NCI-H2081 treated with DMSO at 0.1 percent for 48 hours (cell line): ENCODE measurements at places on chromosomes 7 and 10.
A peak's percentile ranks its signal among the peaks of the same experiment; 100 is the strongest.

DNA sequence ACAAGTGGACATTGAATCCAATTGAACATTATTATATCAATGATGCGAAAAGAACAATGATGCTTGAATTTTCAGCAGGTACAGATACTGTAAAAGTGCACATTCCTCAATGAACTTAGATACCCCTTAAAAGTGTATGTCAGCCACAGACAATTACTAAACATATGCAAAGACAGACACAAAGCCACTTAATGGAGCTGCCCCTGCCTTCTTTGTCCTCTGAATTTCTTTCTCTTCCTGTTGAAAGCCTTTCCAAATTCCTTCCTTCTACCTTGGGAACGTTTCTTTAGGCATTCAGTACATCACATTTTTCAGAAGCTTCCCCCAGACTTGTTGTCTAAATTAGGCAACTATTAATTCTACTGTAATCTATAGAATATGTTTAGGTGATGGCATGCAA lies 706.8 kb upstream of the MBL2 start:
- DNase-seq: no peak

DNA sequence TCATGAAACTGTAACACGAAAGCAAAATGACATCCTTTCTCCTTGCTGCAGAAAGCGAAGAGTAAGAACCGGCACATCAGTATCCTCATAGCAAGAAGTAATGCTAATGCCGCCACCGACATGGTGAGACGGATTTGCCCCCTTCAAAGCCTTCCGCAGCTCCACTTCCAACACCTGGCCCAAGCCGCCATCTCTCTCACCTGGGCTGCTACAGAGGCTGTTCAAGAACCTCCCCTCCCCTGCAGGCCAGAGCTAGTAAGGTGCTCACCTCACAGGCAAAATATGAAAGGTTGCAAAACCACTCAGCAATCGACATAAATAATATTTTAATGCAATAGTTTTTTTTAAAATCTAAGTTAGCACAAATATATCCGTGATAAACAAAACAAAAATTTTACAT lies 123.9 kb upstream of the FRMD4A start:
- no peak for DNase-seq

DNA sequence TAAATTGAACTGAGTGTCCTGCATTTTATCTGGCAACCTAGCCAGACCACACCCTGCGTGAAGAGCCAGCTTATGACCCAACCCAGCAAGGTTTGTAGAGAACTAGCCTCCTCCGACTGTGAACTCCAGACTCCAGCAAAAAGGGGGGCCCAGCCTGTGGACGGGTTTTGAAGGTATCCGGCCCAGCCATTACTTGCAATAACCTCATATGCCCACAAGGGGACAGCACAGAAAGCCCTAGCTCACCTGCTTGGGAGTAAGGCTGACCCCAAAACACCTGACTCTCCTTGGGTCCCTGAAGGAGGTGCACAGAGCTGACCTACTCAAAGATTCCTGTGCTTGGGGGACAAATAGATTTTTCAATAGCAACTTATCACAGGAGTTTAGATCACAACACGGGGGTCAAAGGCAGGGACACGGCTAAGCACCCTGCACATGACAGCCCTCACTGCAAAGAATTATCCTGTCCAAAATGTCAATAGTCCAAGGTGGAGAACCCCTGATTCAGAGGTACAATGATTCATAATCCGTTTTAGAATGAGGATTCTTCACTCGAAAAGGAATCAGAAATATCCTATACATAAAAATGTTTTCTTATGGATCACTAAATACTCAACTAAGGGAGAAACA lies 4.6 kb downstream of the TRPV6 start:
- no peak for DNase-seq

DNA sequence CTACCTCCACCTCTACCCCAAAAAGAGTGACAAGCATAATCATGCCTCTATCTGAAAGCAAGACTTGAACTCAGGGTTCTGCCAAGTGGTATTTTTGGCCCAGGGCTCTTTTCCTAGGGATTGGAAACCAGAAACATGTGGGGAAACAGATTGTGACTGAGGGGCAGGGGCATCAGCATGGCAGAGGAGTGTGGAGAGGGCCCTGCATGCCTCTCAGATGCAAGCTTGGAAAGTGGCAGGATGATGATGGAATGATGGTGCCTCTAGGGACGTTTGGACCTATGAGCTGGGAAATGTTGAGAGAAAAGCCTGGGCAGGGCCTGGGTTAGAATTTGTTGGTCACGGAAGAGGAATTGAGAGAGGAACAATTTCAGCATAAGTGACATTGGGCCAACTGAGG lies 78.4 kb upstream of the LEP start:
- DNase-seq: no peak

DNA sequence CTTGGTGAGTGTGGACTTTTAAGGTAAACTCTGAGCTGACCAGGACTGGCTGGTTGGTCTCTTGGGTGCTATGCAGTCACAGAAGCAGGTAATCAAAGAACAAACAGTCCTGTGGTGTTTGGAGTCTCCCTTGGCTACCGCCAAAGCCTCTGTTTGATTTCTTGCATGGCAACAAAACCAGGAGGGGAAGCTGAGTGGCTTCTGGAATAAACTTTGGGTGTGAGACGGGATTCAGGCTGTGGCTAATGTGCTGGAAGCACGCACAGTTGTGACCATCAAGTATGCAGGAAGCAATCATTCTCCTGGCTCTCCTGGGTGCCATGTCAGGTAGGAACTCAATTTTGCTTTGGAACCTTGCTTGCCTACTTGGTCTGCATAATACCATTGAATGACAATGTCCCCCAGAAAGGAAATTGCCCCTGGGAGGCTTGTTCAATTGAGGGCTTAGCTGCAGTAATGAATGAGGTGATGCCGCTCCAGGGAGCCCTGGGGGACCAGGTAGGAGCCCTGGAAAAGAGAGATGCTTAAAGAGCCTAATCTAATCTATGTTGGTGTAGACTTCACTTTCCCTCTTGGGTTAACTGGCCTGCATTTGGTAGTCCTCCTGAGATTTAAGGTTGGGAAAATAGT lies at the start of gene CDHR3:
Gene CDHR3 (plus strand): TSS at position 227 of the 630 bp plus-strand sequence. CDS start 55 bp downstream, at position 282.
- peak; percentile 63 for DNase-seq

GRCh38 chr10:29748109-29748650 lies 113.4 kb upstream of the SVIL start:
- DNase-seq: no peak

DNA sequence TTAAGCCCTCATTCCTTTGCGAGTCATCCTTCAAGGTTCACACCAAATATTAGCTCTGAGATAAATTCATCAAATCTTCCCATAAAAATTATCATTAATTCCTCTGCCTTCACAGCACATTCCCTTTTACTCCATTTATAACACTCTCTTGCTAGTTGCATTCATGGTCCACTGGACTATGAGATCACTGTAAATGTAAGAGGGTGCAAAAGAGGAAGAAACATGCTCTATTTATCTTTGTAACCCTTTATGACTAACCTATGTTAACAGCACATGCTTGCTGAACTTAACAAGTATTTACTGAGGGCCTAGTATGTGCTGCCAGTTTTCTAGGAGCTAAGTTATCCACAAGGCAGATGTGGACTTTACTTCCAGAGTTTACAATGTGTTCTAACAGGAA lies 86.7 kb upstream of the TMEM168 start:
- no peak for DNase-seq

GRCh38 chr10:12656518-12657142 lies 307.3 kb downstream of the CAMK1D start:
- peak; percentile 13 for DNase-seq

GRCh38 chr10:133445751-133446708 lies 7.7 kb upstream of the SCART1 start:
- DNase-seq: no peak

GRCh38 chr7:65746398-65746669 lies 126.5 kb upstream of the VKORC1L1 start:
- no peak for DNase-seq

GRCh38 chr10:23421397-23421796 lies 17.5 kb upstream of the OTUD1 start:
- no peak for DNase-seq

DNA sequence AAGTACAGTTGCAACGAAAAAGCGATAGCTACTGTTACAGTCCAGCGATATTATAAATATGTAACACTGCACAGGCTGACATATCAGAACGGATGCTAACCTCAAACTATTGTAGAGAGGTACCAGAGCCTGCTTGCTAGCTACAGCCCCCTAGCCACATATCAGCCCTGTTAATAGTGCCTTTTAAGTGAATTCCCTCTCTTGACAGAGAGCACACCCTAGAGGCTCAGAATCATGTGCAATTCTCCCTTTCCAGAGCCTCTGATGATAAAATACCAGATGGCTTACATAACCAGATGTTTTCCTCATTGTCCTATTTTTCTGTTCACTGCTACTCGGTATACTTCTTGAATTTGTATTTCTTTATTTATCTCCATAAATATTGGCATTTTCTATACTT lies 960.7 kb upstream of the CELF2 start:
- no peak for DNase-seq

GRCh38 chr10:95328013-95328412 lies 37.2 kb upstream of the PDLIM1 start:
- DNase-seq: no peak

GRCh38 chr7:92655346-92655884 lies 65.2 kb upstream of the FAM133B start:
- no peak for DNase-seq

- DNase-seq: no peak
Observed at GRCh38 chr10:103853428-103854264, 1.7 kb downstream of the SH3PXD2A start.

GRCh38 chr10:63711867-63712716 lies 190.9 kb downstream of the REEP3 start:
- DNase-seq: peak; percentile 86

DNA sequence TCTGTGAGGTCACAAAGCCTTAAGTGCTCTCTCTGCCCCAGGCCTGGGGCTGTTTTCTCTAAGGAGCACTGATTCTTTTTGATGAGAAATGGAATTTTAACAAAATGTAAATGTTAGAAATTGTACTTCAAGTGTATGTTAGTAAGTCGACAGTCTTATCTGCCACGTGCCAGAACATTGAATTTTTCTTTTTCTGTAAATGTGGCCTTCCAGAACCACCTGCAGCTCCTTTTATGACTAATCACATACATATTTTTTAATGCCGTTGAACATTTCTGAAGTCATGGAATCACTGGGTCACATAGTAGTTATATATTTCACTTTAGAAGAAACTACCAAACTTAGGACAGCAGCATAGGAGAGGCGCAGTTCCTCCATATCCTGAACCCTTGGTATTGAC lies 38.0 kb downstream of the UBE3C start:
- no peak for DNase-seq

DNA sequence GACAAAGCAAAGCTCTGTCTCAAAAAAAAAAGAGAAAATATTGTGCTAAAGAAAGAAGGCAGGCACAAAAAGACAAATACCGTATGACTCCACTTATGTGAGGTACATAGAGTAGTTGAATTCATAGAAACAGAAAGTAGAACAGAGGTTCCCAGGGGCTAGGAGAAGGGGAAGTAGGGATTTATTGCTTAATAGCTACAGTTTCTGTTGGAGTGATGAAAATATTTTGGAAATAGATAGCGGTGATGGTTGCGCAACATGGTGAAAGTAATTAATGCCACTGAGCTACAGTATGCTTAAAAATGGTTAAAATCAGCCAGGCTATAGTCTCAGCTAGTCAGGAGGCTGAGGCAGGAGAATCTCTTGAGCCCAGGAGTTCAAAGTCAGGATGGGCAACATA lies 18.5 kb upstream of the NPFFR1 start:
- DNase-seq: no peak

GRCh38 chr7:36811807-36812206 lies 87.5 kb upstream of the AOAH start:
- DNase-seq: no peak

DNA sequence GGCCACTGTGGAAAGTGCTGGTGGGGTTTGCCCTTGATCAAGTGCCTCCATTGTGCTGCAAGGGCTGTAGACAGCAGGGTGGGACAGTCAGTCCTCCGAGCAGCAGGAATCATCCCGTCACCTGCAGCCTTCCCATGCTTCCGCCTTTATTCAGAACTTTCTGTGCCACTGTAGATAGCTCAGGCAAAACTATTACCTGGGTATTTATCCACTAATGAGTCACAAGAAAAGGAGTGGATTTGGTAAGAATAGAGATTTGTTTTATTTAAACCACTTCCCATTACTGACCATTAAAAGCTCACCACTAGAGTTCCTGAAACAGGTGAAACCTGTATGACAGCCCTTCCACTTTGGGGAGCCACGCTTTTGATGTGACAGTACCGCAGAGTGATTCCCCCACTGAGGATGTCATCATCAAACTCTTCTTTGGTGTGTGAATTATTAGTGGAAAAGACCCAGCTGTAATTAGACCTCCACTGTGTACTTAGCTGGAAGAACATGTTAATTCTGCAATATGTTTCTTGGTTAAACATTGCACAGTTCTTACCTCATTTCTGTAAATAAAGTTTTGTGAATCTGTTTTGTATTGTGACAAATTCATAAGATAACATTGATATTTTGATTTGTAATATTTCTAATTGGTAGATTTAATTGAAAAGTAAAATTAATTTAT lies 208.8 kb downstream of the MLLT10 start:
- DNase-seq: no peak

DNA sequence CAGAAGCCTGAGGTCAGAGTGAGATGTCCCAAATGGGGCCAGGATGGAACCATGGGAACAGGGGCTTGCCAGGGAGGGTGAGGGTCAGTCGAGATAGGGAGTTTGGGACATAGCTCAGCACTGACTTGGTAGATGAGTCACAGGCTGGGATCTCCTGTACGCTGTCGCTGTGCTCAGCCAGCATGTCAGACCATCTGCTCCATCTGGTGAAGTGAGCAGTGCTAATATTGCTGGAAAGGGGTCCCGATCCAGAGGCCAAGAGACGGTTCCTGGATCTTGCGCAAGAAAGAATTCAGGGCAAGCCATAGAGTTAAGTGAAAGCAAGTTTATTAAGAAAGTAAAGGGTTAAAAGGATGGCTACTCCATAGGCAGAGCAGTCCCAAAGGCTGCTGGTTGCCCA lies 505.6 kb downstream of the GALNT17 start:
- DNase-seq: no peak

DNA sequence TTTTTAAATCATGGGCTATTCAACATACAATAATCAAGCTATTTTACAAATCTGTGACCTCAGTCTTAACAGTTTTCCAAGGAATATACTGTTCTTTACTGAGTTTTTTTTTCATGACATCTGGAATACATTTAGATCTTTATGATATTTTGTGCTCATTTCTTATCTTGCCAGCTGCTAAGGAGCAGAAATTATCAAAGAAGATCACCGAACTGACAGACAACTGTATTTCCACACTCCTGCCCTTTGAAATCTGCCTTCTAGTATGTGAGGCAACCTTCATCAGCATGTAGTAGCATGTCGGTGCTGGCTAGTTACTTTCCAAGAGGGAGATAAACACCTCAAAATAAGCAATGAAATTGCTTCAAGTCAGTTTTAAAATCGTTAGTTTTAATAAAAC lies 66.4 kb downstream of the NHLRC2 start:
- DNase-seq: no peak

DNA sequence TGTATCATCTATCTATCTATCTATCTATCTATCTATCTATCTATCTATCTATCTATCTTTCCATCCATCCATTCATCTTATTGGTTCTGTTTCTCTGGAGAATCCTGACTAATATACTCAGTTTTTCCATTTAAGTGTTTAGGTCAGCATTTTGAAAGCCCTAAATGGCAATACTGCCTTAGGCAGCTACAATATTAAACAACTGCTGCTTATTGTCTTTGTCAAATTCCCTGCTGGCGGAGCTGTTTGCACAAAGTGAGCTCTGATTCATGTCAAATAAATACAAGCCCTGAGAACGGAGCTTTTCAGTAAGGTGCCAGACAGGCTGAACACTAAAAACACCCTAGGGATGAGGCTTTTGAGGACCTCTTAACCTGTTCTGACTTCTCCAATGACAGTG lies 7.1 kb upstream of the KLHL7 start:
- peak; percentile 30 for DNase-seq

GRCh38 chr7:150514748-150515222 lies at the start of gene GIMAP7:
Gene GIMAP7 (plus strand): TSS chr7:150514872. CDS start chr7:150519975, 5,103 bp downstream.
- no peak for DNase-seq

GRCh38 chr10:75395932-75396630 lies 5.5 kb downstream of the ZNF503 start:
- no peak for DNase-seq
